ENCODE measurements at places on chromosomes 4 and X.

DNA sequence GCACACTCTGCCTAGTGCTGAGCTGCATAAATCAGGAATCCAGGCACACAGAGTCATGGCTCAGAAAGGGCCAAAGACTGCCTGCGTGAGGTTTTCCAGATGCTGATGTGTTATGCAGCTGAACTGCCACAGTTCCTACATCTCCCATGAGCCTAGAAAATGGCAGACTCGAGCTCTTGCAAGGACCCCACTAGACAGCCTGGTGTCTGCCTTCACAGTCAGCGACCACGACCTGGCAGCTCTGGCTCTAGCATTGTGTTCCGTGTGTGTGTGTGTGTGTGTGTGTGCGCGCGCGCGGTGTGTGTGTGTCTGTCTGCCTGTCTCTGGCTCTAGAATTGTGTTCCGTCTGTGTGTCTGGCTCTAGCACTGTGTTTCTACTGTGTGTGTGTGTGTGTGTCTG lies 203.6 kb upstream of the AGTR2 start:
- no peak for DNase-seq

DNA sequence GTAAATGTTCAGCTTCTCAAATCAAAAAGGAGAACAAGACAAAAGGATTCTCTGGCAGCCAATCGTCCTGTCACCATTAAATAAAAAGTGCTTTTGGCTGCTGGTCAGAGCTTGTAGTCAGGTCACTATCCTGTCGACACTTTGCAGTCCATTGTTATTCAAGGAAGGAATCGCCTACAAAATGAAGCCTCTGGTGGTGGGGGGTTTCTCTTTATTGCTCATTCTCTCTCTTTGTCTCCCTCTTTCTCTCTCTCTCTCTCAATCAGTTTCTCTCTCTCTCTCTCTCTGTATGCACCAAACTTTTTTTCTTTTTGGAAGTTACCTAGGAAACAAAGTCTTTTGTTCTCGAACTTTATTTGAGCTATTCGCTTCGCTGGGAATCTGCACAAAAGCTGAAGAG lies 17.6 kb upstream of the SCML1 start:
- no peak for DNase-seq

DNA sequence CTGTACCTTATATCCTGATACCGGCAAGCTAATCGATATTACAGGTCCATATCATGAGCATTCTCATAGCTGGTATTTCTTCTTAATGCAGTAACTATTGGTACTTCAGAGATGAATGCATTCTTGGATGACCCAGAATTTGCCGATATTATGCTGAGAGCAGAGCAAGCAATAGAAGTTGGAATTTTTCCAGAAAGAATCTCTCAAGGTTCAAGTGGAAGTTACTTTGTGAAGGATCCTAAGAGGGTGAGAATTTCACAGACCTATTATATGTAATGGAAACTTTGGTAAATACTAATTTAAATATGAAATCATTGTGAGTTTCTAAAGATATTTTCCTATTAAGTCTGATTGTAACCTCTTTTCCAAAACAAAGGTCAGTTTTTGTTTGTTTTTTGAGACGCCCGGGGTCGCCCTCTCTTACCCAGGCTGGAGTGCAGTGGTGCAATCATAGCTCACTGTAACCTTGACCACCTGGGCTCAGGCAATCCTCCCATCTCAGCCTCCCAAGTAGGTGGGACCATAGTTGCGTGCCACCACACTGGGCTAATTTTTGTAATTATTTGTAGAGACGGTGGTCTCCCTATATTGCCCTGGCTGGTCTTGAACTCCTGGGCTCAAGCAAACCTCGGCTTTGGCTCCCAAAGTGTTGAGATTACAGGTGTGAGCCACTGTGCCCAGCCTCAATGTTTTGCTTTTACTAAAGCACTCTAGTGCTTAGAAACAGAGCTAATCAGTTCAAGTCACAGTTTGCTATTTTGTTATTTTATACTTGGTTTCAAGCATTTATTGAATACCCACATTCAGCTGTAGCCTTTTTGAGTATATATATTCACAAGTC lies 18.6 kb downstream of the PI4K2B start:
- no peak for DNase-seq

- no peak for DNase-seq
Observed at GRCh38 chrX:44203791-44204190, 139.7 kb downstream of the EFHC2 start.

- DNase-seq, result no peak
Observed at GRCh38 chrX:2502668-2503519, 2.1 kb upstream of the DHRSX start.

DNA sequence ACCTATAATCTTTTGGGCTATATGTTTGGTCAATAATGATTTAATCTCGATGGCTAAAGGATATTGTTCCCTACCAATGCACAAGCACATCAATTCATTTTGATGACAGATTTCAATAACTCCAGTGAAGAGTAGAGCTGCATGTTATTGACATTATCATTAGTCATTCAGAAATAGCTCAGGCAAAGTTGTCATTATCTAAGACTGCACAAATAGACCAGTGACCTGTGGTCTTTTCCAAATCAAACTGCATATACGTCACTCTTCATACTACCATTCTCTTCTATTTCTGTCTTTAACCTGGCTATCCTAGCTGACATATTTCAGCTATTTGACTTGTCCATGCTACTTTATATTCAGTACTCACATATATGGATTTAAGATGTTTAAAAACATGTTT lies 1050.8 kb downstream of the C4orf33 start:
- DNase-seq, result no peak

- DNase-seq, result no peak
Observed at GRCh38 chr4:152937336-152938236, 1.5 kb downstream of the FHDC1 start.

DNA sequence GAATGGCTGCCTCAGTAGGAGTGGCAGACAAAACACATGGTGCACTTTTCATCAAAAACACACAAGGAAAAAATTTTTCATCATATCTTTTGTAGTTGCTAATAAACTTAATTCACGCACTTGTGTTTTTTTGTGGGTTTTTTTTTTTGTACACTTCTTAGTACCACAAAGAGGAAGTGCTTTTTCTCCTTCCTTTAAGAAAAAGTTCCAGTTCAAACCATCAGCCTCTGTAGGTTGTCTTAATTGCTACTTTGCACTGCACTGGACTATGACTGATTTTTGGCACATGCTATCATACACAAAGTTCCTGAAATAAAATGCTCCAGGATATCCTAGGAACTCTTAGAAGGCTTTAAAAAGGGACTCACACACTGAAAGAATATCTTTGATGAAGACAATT lies at the start of gene PHEX:
Gene PHEX, plus strand, starts transcription at position 242 of the 400 bp plus-strand sequence. CDS start 681 bp downstream, outside the sequence.
- DNase-seq, result no peak

GRCh38 chr4:129926936-129927335 lies 831.0 kb downstream of the C4orf33 start:
- no peak for DNase-seq

DNA sequence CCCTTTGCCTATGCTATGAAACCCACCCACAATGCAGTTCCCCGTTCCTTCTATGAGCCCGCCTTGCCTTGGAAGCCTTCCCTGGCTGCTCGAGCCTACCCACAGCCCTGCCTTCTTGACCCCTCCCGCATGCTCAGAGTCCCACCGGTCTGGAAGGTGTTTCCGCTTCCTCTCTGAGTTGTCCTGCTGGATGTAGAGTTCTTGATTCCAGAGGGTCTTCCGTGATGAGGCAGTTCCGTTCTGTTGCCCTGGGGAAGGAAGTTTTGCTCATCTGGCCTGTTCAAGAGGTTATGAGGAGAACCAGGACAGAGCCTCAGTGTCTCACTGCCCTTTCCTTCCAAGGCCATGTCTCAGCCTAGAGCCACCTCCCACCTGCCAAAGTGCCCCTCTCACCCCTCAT lies 7.5 kb downstream of the GPKOW start:
- no peak for DNase-seq

DNA sequence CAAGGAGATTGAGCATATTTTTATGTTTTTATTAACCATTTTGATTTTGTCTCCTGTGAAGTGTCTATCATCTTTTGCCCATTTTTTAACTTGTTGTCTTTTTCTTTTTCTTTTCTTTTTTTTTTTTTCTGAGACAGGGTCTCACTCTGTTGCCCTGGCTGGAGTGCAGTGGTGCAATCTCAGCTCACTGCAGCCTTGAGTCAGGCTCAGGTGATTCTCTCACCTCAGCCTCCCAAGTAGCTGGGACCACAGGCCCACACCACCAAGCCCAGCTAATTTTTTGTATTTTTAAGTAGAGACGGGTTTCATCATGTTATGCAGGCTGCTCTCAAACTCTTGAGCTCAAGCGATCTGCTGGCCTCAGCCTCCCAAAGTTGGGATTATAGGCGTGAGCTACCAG lies 4.6 kb upstream of the ADD1 start:
- DNase-seq, result no peak

DNA sequence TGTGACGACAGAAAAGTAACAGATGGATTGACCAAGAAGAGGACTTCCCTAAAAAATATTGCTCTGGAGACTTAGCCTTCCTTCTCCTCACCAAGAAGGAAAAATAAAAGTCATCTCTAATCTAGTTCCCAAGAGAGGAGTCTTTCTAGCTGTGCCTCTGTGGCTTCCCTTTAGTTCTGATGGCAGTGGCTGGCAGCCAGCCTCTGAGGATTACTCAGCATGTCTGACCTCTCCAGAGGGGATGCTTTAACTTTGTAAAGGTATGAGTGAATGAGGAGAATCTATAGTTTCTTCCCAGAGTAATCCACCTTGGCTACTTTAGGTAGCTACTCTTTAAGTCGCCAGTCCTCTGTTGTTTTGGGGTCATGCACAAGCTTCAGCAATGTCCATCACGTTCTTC lies 163.9 kb upstream of the KIT start:
- no peak for DNase-seq

GRCh38 chr4:113975578-113975977 lies 3.9 kb downstream of the ARSJ start:
- DNase-seq, result no peak

GRCh38 chr4:172356016-172356415 lies 542.8 kb downstream of the GALNTL6 start:
- DNase-seq, result no peak

DNA sequence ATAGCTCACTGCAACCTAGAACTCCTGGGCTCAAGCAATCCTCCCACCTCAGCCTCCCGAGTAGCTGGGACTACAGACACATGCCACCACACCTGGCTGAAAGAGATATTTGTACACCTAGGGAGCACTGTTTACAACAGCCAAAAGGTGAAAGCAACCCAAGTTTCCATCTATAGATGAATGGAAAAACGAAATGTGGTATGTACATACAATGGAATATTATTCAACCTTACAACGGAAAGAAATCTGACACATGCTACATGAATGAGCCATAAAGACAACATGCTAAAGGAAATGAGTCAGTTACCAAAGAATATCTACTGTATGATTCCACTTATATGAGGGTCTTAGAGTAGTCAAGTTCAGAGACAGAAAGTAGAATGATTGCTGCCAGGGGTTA lies 52.2 kb downstream of the ABCG2 start:
- no peak for DNase-seq

DNA sequence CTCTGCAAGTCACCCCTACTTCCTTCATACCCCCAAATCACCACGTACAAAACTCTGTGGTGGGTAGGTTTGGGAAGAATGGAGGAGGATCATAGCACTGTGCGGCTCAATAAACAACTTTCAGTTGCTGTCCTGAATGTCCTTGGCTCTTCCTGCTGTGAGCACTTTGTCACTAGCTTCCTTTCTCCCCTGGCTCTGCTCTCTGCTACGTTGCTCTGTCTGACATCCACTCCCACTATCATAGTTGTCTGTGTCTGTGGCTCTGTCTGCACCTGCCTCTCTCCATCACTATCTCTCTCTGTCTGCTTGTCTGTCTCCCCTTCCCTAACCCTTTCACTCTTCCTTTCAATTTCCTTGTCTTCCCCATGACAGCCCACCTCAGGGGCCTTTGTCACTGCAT lies 21.2 kb upstream of the SMPX start:
- DNase-seq, result no peak

- no peak for DNase-seq
Observed at GRCh38 chrX:24285082-24285481, 28.8 kb downstream of the SUPT20HL2 start.

DNA sequence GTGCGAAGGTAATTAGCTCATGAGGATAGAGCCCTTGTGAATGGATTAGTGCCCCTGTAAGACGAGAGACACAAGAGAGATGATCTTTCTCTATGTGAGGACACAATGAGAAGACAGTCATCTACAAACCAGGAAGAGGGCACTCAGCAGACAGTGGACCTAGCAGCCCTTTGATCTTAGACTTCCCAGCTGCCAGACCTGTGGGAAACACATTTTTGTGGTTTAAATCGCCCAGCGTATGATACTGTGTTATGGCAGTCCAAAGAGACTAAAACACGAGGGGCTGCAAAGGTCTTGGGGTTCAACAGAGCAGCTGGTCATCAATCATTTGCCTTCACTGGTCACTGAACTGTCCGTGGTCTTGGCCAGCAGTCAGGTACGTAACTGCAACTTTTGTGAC lies 9.2 kb upstream of the SYNPO2 start:
- DNase-seq, result no peak

DNA sequence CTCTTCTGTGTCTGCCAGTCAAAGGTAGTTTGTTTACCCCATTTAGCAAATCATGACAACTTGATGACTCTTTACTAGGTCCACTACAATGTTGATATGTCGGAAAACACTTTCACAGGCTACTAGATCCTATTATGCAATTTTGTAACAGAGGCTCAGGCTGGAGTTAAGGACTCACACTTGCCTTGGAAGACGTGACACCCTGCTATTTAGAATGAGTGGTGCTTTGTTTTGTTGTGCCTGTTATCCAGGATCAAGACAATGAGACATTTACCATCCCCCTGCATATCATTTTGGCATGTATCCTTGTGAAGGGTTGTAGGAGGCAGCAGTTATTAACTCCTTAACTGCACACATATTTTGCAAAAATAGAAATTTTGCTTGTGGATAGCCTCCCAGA lies 263.7 kb downstream of the IL1RAPL1 start:
- DNase-seq, result no peak

DNA sequence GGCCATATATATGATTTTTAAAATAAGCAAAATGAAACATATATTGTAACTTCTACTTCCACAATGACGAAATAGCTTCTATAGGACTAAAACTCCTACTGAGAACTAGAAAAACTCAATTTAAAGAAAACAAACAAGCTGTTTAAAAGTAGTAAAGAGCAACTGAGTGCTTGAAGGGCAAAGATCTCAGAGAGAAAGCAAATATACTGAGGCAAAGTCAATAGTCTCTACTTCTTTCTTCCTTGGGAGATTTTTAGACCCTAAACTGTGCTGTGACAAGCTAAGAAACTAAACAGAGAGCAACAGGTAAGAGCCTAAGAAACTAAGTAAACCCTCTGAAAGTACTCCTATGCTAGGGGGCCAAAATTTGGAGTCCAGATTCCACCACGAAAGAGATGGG lies 8.6 kb downstream of the RCHY1 start:
- DNase-seq, result no peak

DNA sequence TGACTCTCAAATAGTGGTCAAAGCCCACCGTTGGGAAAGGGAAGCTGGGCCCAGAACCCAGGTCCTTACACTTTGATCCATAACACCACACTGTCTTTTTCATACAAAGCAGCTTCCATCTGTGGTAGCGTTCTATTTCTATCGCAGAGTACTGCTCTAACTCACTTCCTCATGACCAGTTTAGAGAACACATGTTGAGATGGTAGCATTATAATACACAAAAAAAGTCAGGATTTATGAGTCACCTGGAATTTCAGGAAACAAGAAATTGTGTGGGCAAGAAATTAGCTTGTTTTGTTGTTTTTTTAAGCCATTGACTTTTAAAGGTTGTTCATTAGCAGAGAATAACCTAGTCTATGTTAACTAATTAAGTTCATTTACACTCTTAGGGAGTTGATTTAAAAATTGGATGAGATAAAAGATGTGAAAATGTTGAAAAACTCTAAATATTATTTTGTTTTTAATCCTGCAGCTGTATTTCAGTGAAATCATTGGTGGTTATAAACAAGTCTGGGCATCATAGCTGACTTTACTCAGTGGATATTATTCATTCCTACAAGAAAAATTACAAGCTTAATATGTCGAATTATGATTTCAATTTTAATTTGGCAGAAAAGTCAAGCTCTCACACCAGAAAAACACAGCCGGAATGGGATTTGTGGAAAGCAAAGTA lies 1011.1 kb upstream of the HS3ST1 start:
- DNase-seq, result no peak
